Hindlimb muscle (tissue), 1 donor: ENCODE measurements at places on chromosomes 5 and 9. TPM values are rescaled to one million over a fixed set of nuclear protein-coding genes. Genes with fewer than 3 reads are reported as not detected.

DNA sequence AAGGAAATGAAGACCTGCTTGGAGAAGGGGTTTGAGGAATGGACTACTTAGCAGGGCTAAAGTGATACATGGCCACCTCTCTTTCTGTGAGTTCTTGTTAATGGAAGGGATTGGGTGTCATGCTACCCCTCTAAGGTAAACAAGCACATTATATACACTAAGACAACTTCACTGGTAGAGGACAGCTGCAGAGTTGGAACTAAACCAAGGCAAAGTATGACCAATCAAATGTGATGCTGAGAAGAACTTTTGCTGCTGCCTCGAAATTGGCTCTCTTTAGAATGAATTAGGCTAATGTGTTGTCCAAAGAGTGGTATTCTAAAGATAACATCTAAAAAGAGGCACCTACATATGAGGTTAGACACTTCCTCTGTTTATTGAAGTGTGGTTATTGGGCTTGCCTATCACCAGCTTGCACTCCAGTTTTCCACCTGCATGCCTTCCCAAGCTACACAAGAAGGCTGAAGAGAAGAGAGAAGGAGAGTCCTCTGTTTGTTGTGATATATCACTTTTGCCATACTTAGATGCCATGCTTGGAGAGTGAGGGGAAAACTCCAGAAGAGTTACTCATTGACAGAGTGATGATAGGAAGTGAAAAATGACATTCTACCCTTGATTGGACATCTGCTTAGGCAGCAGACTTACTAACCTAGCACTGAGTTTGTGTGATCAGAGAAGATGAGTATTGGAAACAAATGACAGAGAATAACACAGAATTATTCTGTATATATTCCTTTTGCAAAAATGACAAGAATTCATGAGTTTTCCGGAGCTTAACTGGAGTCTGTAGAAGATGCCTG lies 536.1 kb downstream of the ZNF608 start:
- no peak for DNase-seq

GRCh38 chr9:32483343-32483742 lies 42.7 kb downstream of the RIGI start:
- no peak for DNase-seq

DNA sequence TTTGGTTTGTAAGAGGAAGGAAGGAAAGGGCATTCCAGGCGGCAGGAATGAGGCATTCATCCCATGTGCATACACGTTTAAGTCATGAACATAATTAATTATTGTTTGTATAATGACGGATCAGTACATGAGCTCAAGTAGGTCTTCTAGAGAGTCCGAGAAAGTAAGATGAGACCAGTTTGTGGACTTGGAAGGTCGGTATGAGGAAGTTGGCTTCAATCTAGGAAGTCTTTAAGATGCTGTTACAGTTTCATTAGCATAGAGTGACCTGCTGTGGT lies 2.1 kb downstream of the GTF3C4 start:
- DNase-seq, result no peak

DNA sequence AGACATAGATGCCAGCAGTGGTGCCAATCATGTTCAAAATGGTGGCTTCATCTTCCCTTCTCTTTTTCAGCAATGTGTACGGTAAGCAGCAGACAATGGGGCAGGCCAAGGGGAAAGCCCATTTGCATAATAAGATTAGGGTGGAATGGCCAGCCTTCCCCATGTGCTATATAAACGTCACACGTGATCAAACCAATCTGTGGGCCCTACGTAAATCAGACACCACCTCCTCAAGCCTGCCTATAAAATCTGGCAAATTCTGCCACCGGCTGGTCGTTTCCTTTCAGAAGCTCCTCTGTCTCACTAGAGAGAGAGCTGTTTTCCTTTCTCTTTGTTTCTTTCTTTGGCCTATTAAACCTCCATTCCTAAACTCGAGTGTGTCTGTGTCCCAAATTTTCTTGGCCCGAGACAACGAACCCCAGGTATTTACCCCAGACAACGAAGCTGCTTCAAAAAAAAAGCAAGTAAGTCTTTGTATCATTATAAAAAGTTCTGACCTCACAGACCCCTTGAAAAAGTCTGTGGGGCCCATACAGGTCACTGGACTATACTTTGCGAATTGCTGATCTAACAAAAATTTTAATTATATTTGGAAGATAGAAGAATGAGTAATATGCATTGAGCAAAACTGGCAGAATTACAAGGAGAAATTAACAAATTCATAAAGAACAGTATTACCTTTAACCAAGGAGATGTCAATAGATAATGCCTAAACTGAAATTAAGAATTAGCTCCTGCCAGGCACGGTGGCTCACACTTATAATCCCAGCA lies 15.2 kb downstream of the ZBTB5 start:
- DNase-seq, result no peak

GRCh38 chr5:56648460-56649034 lies 166.8 kb upstream of the MAP3K1 start:
- DNase-seq, result no peak

GRCh38 chr5:42691413-42691937 lies 65.1 kb upstream of the CCDC152 start:
- DNase-seq, result peak; percentile 8

- no peak for DNase-seq
Measured at GRCh38 chr9:1354086-1354485, 303.9 kb downstream of the DMRT2 start.

GRCh38 chr9:17159469-17159868 lies 24.6 kb downstream of the CNTLN start:
- DNase-seq, result no peak

DNA sequence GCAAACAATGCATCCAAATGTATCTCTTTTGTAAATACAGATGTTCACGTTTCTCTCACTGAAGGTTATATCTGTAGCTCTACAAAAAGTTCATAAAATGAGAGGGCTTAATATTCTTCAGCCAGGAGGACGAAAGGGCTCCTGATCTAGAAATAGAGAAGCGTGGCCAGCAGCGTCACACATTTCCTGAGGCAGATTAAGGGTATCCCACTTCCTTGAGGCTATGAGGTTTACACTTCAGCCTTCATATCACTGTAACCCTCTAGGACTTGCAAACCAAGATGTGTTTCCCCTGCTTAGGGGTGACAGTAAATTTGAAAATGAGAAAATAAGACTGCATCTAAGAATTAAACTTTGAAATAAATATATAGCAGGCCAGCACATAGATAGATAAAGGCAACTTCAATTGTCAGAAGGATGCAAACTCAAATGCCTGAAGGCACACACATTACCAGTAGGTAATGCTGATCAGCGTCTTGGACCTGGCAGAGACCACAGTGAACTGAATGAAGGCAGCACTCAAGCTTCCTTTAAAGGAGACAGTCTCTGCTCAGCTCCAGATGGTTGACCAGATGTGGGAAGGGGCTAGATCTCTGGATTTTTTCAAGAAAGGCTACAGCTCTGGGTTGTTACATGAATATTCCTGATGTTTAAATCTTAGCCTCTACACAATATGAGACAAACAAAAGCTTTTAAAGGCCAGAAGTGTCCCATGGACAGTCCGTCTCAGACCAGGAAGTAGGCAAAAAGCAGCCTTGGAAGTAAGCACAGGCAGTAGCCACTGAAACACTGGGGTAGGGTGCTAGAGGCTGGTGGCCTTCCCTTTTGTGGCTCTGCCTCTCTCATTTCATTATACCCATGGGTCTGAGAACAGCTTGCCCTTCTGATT lies 197.7 kb downstream of the MCTP1 start:
- no peak for DNase-seq

DNA sequence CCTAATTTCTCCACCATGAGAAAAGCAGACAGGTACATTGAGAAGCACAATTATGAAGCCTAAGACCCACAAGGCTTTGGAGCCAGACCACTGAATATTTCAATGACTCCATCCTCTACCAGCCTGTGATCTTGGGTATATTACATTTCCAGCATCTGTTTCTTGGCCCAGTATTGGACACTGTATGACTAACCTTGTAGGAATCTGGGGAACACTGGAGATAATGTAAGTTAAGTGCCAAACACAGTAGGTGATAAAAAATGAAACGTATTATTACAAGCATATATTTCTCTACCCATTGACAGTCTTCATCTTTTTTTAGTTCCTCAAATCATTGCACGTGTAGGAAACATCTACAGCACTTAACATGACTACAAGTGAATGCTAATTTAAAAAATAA lies 28.6 kb upstream of the FEM1C start:
- DNase-seq, result no peak

DNA sequence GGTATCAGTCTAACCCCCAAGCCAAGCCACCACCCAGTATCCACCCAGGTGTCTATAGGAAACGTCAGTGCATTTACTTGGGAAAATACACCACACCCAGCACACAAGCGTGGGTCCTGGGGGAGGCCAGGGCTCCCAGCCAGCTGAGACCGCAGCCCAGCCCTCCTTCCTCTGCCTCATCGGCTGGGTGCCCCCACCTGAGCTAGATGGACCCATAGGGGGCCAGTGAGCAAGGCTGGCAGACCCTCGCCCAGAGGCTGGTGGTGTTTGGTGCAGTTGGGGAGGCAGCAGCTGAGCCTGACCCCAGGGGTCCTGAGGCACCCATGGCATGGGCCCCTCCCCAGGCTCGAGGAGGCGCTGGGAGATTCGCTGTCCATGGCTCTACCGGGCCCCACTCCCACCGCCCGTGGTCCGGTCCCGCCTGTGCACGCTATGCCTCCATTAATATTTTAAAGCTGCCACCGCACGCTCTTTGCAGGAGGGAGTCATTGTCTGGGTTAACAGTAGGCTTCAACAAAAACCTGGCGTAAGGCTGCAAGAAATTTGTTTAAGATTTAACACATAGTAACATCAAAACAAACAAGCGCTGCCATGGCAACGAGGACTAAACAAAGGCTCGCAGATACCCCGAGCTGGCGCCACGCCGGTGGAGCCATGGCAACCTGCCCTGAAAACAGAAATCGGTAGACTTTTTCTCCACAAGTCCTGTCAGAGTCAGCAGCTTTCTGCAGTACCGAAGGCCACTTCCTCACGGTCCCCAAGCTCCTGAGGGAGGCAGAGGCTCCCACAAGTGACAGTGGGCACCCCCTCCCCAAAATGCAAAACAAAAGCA lies 20.6 kb downstream of the TPPP start:
- DNase-seq, result peak; percentile 82

- DNase-seq, result no peak
Measured at GRCh38 chr9:19630760-19631159, 158.1 kb downstream of the SLC24A2 start.

GRCh38 chr9:37870081-37870798 lies 33.7 kb downstream of the SLC25A51 start:
- DNase-seq, result no peak

GRCh38 chr9:16671591-16672137 lies 198.8 kb downstream of the BNC2 start:
- no peak for DNase-seq

- no peak for DNase-seq
Measured at GRCh38 chr9:114607671-114608524, 3.2 kb upstream of the TMEM268 start.

- no peak for DNase-seq
Measured at GRCh38 chr5:154274828-154275185, 84.3 kb downstream of the GALNT10 start.

DNA sequence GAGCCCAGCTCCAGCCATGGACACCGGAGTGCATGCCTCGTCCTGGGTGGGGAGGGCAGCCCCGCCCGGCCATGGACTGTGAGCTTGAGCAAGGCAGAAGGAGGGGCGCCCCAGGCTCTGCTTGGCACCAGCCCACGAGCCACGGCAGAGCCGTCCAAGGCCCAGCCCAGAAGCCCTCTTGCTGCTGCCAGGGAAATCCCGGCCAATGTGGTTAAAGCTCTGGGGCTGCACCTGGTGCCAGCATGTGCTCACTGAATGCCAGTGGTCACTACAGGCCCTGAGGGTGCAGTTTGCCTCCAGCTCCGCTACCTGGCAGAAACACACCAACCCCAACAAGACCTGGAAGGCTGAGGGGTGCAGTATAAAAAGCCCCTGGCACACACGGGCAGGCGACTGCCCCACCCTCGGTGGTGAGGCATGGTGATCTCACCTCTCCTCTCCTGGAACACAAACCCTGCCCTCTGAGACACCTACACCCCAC lies 11.8 kb downstream of the BRD3 start:
- no peak for DNase-seq

GRCh38 chr9:84513473-84513872 lies 156.1 kb upstream of the NTRK2 start:
- DNase-seq, result no peak

DNA sequence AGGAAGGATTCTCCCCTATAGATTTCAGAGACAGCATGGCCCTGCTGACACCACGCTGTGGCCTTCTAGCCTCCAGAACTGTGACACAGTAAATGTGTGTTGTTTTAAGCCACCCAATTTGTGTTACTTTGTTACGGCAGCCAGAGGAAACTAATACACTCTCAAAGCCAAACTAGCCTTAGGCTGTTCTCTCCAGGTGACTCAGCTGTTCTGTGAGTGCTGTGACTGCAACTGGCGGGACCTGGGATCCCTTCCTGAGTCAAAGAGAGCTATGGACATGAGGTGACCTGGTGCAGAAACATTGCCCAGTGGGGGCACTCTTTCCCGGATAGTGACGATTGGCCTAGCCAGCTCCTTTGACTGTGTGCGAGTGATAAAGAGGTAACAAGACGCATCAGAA lies 14.0 kb upstream of the MLANA start:
- DNase-seq, result no peak

GRCh38 chr5:77492653-77493000 lies 511 bp upstream of the WDR41 start:
- DNase-seq, result no peak

DNA sequence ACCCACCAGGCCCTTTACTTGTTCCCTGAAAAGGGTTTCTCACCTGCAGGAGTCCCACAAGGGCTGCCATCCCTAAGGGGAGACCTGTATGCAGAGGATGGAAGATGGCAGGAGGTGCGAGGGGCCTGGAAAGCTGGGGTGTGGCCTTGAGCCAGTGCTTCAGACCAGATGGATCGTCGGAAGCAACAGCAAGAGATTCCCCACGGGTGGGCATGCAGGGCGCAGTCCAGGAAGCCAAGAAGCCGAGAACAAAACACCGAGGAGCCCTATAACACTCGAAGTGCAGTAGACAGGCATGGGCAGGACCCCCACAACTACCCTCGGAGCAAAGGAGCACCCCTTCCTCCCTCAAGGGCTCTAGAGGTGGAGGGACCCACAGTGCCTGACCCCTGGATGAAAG lies 24.7 kb upstream of the FRRS1L start:
- no peak for DNase-seq

The PCDHB6 gene
- polyA plus RNA-seq, result 2.4 TPM

The CCNJL gene
- 6.3 TPM for polyA plus RNA-seq

The HTR1A gene
- polyA plus RNA-seq, result not detected

The PTRH1 gene
- polyA plus RNA-seq, result 10.3 TPM

The KIF4B gene
- polyA plus RNA-seq, result not detected

The ZNF883 gene
- 3.7 TPM for polyA plus RNA-seq

The SPINK7 gene
- 0.61 TPM for polyA plus RNA-seq

The DIRAS2 gene
- polyA plus RNA-seq, result 1.1 TPM

The DMRT3 gene
- not detected for polyA plus RNA-seq
